ENCODE measurements at places on chromosomes 3 and 15.
A peak's percentile ranks its signal among the peaks of the same experiment; 100 is the strongest.

DNA sequence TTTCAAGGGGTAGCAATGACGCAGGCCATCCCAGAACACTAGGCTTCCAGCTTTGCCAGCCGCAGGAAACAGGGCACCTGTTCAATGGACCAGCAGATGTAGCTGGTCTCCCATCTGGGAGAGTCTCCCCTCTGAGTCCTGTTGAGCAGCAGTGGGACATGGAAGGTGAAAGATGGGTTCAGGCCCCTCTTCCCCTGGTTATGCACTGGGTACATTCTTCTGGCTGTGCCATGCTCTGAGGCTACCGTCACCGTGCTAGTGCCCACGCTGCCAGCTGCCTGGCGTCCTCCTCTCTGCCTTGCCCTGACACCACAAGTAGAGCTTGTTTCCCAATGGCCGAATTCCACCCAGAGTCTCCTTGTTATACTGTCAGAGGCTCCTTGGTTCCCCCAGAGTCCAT lies 63.1 kb downstream of the TLE3 start:
- DNase-seq: no peak

DNA sequence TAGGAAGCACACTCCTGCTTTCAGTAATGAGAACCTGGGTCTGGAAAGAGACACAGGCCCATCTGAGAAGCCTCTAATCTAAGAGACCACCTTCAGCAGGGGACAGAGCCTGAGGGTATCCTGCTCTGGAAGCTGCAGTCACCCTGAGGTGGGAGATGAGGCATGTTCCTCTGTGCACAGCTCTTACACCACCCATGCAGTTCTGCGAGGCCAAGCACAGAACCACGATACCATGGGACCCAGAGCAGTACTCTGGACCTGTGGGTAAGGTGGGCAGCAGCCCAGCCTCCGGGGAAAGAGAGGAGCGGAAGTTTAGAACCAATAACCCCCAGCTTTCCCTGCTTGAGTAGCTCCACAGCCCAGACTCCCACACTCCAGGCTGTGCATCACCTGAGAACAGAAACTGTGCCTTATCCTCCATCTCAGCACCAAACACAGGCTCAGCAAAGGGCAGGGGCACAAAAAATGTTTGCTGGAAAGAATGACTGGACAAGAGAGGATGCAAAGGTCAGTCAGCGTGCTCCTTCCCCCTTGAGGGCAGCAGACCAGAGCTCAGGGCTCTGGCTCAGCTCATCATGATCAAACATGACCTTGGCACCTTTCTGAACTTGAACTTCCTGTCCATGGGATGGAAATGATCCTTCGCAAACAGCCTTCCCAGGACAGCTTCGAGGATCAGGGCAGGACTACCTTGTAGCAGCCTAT lies 43.1 kb downstream of the RBPMS2 start:
- DNase-seq: no peak

DNA sequence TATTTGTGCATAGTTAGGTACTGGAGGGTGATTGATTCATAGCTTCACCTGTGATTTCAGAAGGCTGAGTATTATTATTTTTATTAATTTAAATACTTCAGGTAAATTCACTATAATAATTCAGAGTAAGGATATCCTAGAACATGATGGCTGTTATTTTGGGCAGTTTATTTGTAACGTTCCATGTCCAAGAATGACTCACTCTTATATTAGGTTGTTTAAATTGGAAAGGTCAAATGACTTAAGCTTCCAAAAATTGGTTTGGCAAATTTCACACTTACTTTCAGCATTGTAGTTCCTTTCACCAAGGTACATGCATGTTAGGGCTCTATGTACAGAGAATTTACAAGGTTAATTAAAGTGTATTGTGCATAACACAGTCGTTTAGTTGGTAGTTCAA lies 120.2 kb downstream of the EPHA3 start:
- no peak for DNase-seq

DNA sequence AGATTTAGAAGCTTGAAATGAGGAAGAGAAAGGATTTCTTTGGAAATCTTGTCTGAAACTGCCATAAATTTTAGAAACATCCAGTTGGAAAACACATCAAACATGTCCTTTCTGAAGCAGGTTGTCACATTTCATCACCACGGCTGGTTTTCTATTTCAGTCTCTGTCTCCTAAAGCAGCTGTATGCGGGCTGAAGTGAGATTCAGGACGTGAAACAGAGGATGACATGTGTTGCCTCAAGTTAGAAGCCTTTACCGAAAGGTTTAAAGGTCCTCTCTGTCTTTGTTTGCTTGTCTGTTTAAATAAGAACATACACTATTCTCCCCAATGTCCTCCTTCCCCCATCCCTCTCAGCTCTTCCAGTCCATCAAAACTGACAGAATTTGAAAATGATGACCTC lies 141.9 kb downstream of the SQOR start:
- no peak for DNase-seq

DNA sequence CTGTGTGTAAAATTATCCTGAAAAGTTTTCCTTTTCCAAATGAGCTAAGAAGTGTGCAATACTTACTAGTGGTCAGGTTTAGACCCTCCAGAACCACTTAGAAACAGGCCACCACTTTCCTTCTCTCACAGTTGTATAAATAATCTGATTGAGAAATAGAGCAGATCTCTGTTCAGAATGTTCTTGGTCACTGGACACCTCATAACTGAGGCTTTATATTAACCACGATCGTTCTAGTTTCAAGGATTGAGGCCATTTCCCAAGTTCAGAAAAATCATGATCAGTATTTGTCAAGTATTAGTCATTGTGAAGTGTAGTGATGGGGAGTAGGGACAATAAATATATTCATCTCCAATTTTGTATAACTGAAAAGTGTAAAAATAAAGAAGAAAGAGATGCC lies 1.0 kb upstream of the MAP3K13 start:
- DNase-seq: no peak

GRCh38 chr3:42010530-42010929 lies 48.6 kb upstream of the ULK4 start:
- DNase-seq: peak; percentile 44

GRCh38 chr15:95620934-95621579 lies 709.4 kb upstream of the NR2F2 start:
- no peak for DNase-seq

- DNase-seq: no peak
Observed at GRCh38 chr3:134008630-134009156, 21.0 kb downstream of the SLCO2A1 start.

GRCh38 chr15:100338971-100339444 lies 2.8 kb downstream of the ADAMTS17 start:
- peak; percentile 53 for DNase-seq

GRCh38 chr15:52344592-52344991 lies 49.0 kb upstream of the MYO5C start:
- DNase-seq: no peak

GRCh38 chr3:65856907-65857306 lies 181.8 kb downstream of the MAGI1 start:
- DNase-seq: no peak

DNA sequence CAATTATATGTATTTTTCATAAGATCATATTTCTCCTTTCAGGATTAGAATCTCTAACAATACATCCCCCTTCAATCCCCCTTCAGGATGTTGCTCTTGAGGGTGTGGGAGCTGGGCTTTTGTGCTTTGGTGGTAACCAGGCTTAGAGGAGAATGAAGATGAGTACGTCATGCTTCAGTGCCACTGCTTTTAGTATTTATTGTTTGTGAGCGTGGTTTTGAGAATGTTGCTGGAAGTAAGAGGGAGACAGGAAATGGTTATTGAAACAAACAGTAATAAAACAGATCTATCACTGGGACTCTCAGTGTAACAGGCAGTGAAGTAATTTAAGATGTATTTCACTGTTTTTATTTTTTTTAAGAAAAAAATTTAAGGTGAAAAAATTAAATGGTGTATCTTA lies 35.3 kb downstream of the GBE1 start:
- DNase-seq: no peak

Data from left ventricle myocardium superior (tissue), 1 donor.